ENCODE measurements at places on chromosomes 3 and 15. TPM values are rescaled to one million over a fixed set of nuclear protein-coding genes. Genes with fewer than 3 reads are reported as not detected.

Gene CD80
- 0.32 TPM for total RNA-seq

Gene PBRM1
- 99.3 TPM for total RNA-seq

Gene SPTBN5
- 0.22 TPM for total RNA-seq

Gene SKOR1
- total RNA-seq, result 0.11 TPM

All from articular chondrocyte of knee joint (primary cell).